ENCODE measurements at places on chromosomes 11 and 22.

GRCh38 chr11:66542362-66542761 lies 3.5 kb downstream of the ZDHHC24 start:
- no peak for DNase-seq

GRCh38 chr22:27100789-27101188 lies 443.4 kb downstream of the MIAT start:
- DNase-seq: no peak

DNA sequence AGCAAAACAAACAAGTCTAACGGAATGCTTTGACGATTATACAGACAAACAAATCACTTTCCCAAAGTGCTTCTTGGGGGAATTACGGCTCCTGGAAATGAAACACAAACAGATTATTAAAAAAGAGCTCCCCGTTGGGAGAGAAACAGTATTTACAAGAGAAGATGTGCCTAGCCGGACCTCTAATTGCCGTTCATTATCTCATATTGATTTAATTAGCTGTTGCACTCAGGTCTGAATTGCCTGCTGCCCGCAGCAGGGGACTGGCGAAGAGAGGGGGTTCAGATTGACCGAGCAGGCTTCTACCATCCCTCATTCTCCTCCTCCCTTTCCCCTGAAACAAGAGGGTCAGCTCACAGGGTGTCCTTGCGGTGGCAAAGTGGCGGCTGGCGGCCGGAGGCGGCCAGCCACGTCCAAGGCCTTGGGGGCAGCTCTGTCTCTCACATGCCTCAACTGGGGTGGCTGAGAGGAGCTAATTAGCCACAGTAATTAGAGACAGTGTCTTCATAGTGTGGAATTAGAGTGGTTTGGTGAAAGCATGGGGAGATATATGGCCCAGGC lies 295.1 kb downstream of the MIAT start:
- no peak for DNase-seq

- no peak for DNase-seq
These were observed 816 bp upstream of the PHRF1 start for GRCh38 chr11:575313-575995.

DNA sequence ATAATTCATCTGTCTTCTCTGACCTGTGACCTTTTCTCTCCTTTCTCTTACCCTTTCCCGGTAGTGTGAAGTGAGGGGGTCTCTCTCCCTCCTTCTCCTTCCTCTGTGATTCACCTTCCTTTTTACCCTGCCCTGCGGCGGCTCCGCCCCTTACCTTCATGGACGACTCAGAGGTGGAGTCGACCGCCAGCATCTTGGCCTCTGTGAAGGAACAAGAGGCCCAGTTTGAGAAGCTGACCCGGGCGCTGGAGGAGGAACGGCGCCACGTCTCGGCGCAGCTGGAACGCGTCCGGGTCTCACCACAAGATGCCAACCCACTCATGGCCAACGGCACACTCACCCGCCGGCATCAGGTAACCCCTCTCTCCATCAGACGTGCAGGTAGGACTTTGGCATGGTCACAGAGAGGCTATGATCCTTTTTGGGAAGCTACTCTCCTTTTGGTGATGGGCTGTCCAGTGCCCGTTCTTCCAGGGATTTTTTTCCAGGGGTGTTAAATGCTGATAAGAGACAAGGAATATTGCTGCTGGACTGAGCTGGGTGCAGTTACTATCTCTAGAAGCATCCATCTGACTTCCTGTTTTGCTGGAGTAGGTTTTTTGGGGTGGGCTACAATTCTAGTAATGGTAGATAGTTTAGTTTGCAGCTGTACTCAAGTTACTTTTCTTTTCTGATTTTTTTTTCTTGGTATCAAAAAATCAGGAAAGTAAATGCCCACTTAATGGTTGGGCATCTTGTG lies 29.9 kb downstream of the CTNND1 start:
- DNase-seq: no peak

- DNase-seq: no peak
These were observed 440.4 kb downstream of the INSC start for GRCh38 chr11:15555161-15555560.

DNA sequence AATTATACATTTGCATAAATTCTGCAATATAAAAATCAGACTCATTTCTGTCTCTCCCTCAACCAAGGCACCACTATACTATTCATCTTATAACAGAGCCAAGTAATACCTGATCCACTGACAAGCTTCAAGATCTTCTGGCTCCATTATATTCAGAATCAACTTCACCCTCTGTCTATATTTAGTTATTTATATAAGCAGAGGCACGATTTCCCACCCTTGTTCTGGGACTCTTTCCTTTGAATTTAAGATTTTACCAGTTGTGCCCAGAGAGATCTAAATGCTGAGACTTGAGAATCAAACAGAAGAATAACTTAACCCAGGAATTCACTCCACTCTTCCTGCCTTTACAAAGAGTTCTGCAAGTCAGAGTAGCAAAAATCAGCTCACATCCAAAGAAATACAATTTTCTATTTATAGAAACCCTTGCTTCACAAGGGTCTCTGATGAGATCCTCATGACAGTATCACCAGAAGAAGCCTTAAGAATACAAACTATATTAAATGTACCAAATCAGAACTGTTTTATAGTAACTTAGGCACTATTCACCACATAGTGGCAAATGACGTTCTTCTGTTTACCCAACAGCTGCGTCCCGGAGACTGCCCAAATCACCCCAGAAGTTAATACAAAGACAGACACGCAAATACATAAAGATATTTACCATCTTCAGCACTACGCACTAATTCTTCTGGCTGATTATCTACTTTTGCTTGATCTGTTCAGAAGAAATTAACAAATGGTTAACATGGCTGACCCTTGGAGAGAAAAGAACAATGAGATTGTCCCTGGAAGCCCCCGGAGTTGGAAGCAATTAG lies 32.3 kb upstream of the CCDC89 start:
- DNase-seq: no peak

DNA sequence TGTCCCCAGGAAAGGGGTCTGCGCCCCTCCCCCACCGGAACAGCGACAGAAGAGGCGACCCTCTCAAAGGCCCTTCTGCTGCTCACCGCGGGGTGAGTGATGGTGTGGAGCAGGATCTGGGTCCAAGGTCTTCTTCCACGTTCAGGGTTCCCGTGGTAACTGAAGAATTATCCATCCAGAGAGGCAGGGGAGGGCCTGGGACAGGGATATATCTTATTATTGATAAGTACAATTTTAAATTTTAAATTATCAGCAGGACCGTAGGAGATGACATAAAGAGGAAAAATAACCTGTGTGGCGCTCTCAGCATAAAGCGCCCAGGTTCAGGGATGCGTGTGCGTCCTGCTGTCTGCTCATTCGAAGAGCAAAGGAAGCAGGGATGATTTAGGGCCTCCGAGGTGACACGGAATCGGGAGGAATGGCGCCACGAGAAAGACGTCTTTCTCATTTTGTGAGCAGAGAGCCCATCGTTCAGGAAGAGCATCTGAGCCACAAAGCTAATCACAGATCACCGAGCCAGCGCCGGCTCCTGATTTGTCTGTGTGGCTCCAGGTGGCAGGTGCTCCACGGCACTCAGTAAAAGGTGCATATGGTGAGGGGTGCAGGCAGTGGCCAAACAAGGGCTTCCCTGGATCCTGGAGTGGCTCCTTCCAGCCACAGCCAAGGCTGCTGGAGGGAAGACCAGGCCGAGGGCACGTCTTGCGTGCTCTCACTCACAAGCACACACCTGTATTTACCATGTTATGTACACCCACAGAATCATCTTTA lies 19.3 kb downstream of the KRTAP5-5 start:
- no peak for DNase-seq

- DNase-seq: no peak
These were observed 38.8 kb downstream of the SLC1A2 start for GRCh38 chr11:35380603-35381002.

DNA sequence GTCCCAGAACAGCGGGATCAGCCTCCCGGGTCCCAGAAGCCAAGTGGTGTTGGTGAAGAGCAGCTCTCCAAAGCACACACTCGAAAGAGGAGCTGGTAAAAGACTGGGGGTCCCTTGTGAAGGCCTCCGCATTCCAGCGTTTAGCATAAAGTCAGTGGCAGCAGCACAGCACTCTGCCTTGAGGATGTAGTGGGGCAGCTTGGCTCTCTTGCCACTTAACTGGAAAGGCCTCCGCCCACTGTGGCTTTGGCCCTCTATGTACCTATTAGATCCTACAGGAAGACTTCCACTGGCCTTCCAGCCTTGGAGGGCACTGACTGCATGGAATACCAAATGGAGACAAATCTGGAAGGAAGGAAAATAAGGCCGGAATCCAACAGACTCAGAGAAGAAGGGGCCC lies 1455.3 kb downstream of the BRD1 start:
- no peak for DNase-seq

DNA sequence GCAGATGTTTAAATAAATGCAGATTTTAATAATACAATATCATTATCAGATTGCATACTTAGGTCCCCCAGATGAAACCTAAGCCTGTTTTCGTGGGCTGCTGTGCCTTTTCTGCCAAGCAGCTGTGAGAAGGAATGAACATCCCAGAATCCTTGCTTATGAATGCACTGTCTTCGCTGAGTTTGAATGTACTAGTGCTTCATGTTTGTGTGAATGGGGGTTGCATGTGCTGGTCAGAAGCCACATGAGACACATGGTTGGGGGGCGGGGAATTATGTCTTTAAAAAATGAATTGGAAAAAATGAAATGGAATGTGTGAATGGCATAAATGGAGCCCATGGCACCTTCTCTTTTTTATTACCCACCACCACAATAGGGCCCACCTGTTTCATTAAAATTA lies 125.4 kb upstream of the HSD17B12 start:
- DNase-seq: no peak

GRCh38 chr22:21657020-21657359 lies 8.8 kb upstream of the PPIL2 start:
- no peak for DNase-seq
